ENCODE measurements at places on chromosomes 4 and X. TPM values are rescaled to one million over a fixed set of nuclear protein-coding genes. Genes with fewer than 3 reads are reported as not detected.

ABLIM2 gene
- 1.7 TPM for total RNA-seq

MSX1 gene
- not detected for total RNA-seq

ALB gene
- total RNA-seq: not detected

ESX1 gene
- total RNA-seq: not detected

AWAT1 gene
- not detected for total RNA-seq

VEGFC gene
- total RNA-seq: not detected

FAAH2 gene
- 5.5 TPM for total RNA-seq

INTS6L gene
- 31.7 TPM for total RNA-seq

- H3K4me1 ChIP-seq: no peaks in the 10 kb centered on the region
- H3K27ac ChIP-seq: no peak overlapping the region
- H3K27me3 ChIP-seq: no peaks in the 10 kb centered on the region
These were observed 176.3 kb upstream of the PITX2 start for GRCh38 chr4:110799211-110799610.

GRCh38 chr4:121952290-121952689, 430 bp upstream of the TRPC3 start:
- peaks cover 52% of the 10 kb centered on the region for H3K27me3 ChIP-seq
- DNase-seq: no peak
- peak overlapping the region; percentile 75 for H3K4me3 ChIP-seq
- no peak overlapping the region for H3K27ac ChIP-seq
- H3K4me1 ChIP-seq: peaks cover 20% of the 10 kb centered on the region

- peaks cover 6% of the 10 kb centered on the region for H3K27me3 ChIP-seq
- H3K36me3 ChIP-seq: no peaks in the 10 kb centered on the region
- H3K4me3 ChIP-seq: no peak overlapping the region
- no peak overlapping the region for H3K27ac ChIP-seq
- peaks cover 7% of the 10 kb centered on the region for H3K4me1 ChIP-seq
These were observed 8.3 kb upstream of the GJB1 start for GRCh38 chrX:71214604-71215337.

DNA sequence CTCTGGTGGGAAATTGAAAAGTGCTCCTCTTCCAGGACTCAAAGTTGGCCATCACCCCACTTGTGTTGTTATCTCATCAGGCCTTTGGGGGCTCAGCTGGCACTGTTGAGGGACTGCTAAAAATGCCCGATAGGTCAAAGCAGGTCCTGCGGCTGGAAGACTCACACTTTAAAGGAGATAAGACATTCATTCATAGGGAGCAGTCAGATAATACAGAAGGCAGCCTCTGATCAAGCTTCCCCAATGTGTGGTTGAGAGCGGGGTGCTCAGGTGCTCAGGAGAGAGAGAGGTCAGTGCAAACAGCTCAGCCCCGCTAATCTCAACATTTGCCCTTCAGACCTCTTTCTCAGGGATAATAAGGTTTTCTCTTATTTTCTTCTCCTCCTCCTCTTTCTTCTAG, 70.3 kb downstream of the TMEM154 start:
- no peak for DNase-seq
- peaks cover 3% of the 10 kb centered on the region for H3K4me1 ChIP-seq
- H3K27me3 ChIP-seq: peaks cover 5% of the 10 kb centered on the region
- no peak overlapping the region for H3K4me3 ChIP-seq
- no peak overlapping the region for H3K27ac ChIP-seq

DNA sequence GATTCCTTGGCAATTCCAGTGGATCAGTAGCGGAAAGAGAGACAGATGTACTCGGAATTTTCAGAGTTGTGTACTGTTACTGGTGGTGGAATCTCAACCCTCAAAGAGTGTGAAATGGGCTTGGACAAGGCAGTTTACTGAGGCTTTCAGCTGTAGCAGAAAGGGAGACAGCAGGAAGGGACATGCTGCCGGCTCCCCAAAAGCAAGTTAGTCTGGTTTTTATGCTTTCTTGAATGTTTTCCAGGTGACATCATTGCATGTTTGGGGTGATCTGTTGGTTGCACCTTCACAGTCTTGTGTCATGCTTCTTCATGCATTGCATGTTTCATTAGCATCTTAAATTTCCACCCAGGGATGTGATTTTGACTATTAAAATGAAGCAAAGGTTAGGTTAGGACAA, 1282.2 kb downstream of the ADGRL3 start:
- no peak overlapping the region for H3K27ac ChIP-seq
- H3K4me1 ChIP-seq: no peaks in the 10 kb centered on the region
- no peaks in the 10 kb centered on the region for H3K36me3 ChIP-seq
- H3K27me3 ChIP-seq: no peaks in the 10 kb centered on the region
- H3K4me3 ChIP-seq: no peak overlapping the region

GRCh38 chr4:128635141-128635954, 174.2 kb upstream of the JADE1 start:
- H3K4me1 ChIP-seq: no peaks in the 10 kb centered on the region
- H3K4me3 ChIP-seq: no peak overlapping the region
- DNase-seq: no peak
- peaks cover 5% of the 10 kb centered on the region for H3K27me3 ChIP-seq
- no peak overlapping the region for H3K27ac ChIP-seq

DNA sequence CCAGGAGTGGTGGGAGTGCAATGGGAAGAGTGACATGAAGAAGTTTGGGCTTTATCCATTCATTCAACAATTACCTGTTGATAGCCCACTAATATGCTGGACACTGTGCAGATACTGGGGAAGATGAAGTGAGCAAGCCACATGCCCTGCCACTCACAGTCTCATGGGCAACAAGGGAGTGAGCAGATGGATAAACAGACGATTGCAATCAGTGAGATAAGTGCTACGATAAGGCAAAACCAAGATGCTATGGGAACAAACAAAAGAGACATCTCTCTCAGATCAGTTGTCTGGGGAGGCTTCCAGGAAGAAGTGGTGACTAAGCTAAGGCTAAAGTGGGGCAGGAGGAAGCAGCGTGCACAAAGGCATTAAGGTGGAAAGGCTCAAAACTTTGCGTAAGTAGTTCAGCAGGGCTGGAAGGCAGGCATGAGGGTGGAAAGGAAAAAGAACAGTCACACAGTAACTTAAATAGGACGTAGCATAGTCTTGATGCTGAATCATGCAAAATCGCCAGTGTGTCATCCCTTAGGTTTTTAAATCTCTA, 31.7 kb downstream of the GAB3 start:
- peaks cover 49% of the 10 kb centered on the region for H3K4me1 ChIP-seq
- no peaks in the 10 kb centered on the region for H3K27me3 ChIP-seq
- DNase-seq: no peak
- H3K4me3 ChIP-seq: peak overlapping the region; percentile 77
- H3K36me3 ChIP-seq: peaks cover 15% of the 10 kb centered on the region

DNA sequence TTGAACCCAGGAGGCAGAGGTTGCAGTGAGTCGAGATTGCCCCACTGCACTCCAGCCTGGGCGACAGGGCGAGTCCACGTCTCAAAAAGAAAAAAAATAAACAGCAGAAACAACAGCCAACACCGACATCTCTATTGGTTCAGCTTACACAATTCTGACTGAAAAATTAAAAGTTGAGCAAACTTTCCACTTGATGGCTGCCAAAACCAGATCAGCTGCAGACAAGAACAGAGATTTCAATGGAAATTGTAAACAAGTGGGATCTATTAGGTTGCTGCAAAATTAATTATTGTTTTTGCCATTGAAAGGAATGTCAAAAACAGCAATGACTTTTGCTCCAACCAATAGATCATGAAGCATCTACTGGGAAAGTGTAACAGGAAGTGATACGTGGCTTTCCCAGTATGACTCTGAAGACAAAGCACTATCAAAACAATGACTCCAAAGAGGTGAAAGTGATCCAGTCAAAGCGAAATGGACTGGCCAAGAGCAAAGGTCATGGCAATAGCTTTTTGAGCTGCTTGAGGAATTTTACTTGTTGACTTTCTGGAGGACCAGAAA, 26.3 kb downstream of the UPF3B start:
- H3K4me3 ChIP-seq: no peak overlapping the region
- DNase-seq: no peak
- peaks cover 5% of the 10 kb centered on the region for H3K4me1 ChIP-seq
- H3K27me3 ChIP-seq: no peaks in the 10 kb centered on the region

DNA sequence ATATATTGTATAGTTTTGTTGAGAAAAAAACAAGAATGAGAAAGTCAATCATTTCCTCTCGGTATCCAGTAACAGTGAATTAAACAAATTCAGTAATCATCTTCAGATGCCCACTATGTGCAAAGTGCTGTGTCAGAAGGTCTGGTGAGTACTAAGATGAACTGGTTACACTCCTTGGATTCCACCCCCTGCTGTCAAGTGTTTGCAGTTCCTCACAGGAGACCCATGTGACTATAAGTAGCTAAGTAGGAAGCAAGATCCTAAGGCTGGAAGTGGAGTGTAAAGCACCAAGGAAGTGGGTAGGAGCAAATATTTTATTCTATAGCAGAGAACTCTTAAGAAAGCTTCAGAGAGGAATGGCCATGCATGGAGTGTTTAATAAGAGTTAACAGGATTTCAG, 73.6 kb downstream of the SNX25 start:
- peaks cover 6% of the 10 kb centered on the region for H3K36me3 ChIP-seq
- H3K27me3 ChIP-seq: no peaks in the 10 kb centered on the region
- H3K4me3 ChIP-seq: no peak overlapping the region
- H3K27ac ChIP-seq: no peak overlapping the region

GRCh38 chr4:130080872-130081451, 985.0 kb downstream of the C4orf33 start:
- no peak overlapping the region for H3K27ac ChIP-seq
- H3K4me1 ChIP-seq: no peaks in the 10 kb centered on the region
- H3K27me3 ChIP-seq: no peaks in the 10 kb centered on the region
- no peaks in the 10 kb centered on the region for H3K36me3 ChIP-seq
- DNase-seq: no peak
- H3K4me3 ChIP-seq: no peak overlapping the region

GRCh38 chr4:4864443-4864939, 5.0 kb downstream of the MSX1 start:
- peaks cover 1% of the 10 kb centered on the region for H3K36me3 ChIP-seq
- DNase-seq: no peak
- H3K4me3 ChIP-seq: no peak overlapping the region
- H3K27ac ChIP-seq: no peak overlapping the region
- peaks cover 16% of the 10 kb centered on the region for H3K4me1 ChIP-seq

- no peak for DNase-seq
- no peaks in the 10 kb centered on the region for H3K4me1 ChIP-seq
- no peaks in the 10 kb centered on the region for H3K36me3 ChIP-seq
- H3K4me3 ChIP-seq: no peak overlapping the region
- H3K27ac ChIP-seq: no peak overlapping the region
These were observed 3.5 kb downstream of the HGFAC start for GRCh38 chr4:3445111-3445820.

DNA sequence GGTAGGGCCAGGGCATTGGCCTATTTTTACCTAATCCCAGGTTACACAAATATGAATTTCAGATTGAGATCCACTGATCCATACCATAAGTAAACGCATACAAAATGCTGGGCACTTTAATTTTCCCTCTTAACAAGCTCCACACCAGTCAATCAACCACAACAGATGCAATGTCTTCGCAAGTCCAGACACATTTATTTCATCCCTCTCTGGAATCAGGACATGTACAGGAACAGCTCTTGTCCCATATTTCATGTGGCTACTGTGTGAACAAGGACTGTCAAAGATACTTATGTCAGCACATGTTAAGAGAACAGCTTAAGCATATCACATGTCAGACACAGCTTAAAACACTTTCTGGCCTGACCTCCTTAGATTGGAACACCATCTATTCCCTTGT, 145.9 kb downstream of the PPP3CA start:
- no peak for DNase-seq
- H3K4me1 ChIP-seq: peaks cover 37% of the 10 kb centered on the region
- H3K27ac ChIP-seq: no peak overlapping the region
- H3K27me3 ChIP-seq: no peaks in the 10 kb centered on the region
- no peak overlapping the region for H3K4me3 ChIP-seq

- H3K36me3 ChIP-seq: no peaks in the 10 kb centered on the region
- H3K27ac ChIP-seq: no peak overlapping the region
- no peak for DNase-seq
- H3K27me3 ChIP-seq: peaks cover 22% of the 10 kb centered on the region
- no peak overlapping the region for H3K4me3 ChIP-seq
- peaks cover 6% of the 10 kb centered on the region for H3K4me1 ChIP-seq
These were observed 74.5 kb downstream of the MGST2 start for GRCh38 chr4:139740121-139740520.

DNA sequence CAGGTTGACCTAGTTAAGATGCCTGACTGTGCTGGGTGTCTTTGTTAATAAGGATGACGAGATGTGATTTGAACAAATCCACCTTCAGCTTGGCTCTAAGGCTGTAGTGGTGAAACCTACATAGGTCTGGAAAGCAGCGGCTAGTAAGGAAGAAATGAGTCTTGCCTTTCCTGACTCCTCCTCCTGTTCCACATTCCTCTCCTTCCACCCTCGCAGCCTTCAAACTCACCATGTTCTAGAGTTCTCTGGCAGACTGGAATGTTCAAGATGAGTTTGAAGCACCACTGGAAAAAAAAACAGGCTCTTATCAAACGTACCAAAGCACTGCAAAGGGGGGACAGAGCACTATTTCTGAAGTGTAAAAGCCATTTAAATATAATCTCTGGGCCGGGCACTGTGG, 395.4 kb downstream of the BMPR1B start:
- H3K4me1 ChIP-seq: peaks cover 31% of the 10 kb centered on the region
- peaks cover 1% of the 10 kb centered on the region for H3K36me3 ChIP-seq
- H3K27me3 ChIP-seq: no peaks in the 10 kb centered on the region
- no peak for DNase-seq

DNA sequence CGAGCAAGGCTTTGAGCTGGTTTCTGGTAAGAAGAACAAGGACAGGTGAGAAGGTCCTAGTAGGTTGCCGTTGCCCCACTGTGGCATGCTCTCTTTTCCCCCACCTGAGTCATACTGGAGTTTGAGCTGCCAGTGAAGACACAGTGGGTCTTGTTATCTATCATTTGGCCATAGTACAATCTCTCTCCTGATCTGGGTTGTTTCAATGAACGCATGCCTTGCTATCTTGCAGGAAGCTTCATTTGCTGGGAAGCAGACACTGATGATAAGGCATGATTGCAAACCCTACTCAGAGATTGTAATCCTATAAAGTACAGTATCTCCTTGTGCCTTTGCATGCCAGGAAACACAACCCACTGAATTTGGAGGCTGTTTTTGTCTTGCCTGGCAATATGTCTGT, 77.4 kb downstream of the CLNK start:
- no peaks in the 10 kb centered on the region for H3K4me1 ChIP-seq
- H3K27me3 ChIP-seq: no peaks in the 10 kb centered on the region
- DNase-seq: no peak
- no peak overlapping the region for H3K27ac ChIP-seq

GRCh38 chr4:65502131-65502701, 168.1 kb downstream of the EPHA5 start:
- H3K4me3 ChIP-seq: no peak overlapping the region
- H3K27me3 ChIP-seq: no peaks in the 10 kb centered on the region
- no peaks in the 10 kb centered on the region for H3K4me1 ChIP-seq
- DNase-seq: no peak

GRCh38 chr4:73068491-73069337, 802 bp downstream of the COX18 start:
- DNase-seq: no peak
- peak overlapping the region; percentile 87 for H3K27ac ChIP-seq
- no peaks in the 10 kb centered on the region for H3K27me3 ChIP-seq
- H3K36me3 ChIP-seq: peaks cover 7% of the 10 kb centered on the region
- peak overlapping the region; percentile 80 for H3K4me3 ChIP-seq

GRCh38 chr4:3257556-3258482, 8.9 kb downstream of the MSANTD1 start:
- no peak for DNase-seq
- H3K27me3 ChIP-seq: no peaks in the 10 kb centered on the region
- no peaks in the 10 kb centered on the region for H3K36me3 ChIP-seq

Measured in activated naive CD8-positive, alpha-beta T cell treated with anti-CD3 and anti-CD28 coated beads, Interleukin-2, amount 10 ng/mL, durations not matched to agents 7 days and 5 days (primary cell).